ENCODE measurements at places on chromosomes 1 and 21.

- DNase-seq = no peak
Observed at GRCh38 chr1:17027900-17028299, 16.2 kb upstream of the ATP13A2 start.

GRCh38 chr1:181033128-181033798 lies 520 bp upstream of the MR1 start:
- no peak for DNase-seq

DNA sequence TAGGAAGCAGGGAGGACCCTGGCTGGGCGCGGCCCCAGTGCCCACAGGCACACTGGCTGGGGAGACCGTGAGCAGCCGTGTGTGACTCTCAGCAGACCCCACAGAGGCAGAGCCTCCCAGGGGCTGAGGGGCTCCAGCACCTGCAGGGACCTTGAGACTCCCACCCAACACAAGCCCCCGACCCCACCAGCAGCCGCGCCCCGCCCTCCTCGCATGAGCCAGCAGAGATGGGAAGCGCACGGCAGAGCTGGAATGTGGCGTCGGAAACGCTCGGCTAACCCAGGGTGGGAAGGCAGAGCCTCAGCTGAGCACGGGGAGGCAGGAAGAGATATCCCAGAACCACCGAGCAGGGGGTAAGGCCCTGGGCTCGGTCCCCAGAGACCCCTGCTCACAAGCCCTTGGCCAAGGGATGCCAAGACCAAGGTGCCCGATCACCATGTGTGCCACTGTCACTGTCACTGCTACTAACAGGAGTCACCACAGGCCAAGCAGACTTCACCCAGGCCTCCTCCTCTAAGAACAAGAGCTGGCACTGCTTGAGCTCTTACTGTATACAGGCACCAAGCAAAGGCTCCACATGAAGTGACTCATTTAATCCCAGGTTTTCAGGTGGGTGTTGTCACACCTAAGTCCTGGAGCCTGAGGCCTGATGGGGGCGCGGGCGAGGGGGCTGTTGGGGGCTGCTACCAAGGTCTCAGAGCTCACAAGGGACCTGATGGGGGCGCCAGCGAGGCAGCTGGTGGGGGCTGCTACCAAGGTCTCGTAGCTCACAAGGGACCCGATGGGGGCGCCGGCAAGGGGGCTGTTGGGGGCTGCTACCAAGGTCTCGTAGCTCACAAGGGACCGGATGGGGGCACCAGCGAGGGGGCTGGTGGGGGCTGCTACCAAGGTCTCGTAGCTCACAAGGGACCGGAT lies 20.1 kb downstream of the MEGF6 start:
- DNase-seq = no peak

- no peak for DNase-seq
Observed at GRCh38 chr1:174954671-174955669, 44.8 kb upstream of the CACYBP start.
